IPS DF 6.9 (cell line): ENCODE measurements at places on chromosomes 1 and 21.

- no peak for DNase-seq
Measured at GRCh38 chr1:228861832-228862180, 126.5 kb downstream of the RHOU start.

DNA sequence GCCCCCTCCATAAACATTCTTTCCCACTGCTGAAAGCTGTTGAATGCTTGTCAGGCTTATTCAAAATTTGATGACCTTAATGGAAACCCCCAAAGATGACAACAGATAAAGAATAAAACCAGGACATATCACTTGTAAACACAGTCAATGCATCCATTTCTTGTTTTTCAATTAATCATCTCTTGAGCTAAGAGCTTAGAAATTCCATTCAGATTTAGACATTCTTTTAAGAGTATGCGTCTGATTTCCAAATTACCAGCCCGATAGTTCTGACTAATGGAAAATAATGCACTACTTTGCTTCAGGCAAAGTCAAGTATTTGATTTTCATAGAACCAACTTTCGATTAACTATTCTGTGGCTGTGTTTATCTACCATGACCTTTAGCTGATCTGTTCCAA, 100.6 kb upstream of the RUNX1 start:
- DNase-seq = no peak

GRCh38 chr1:237013608-237014007, 9.4 kb upstream of the MT1HL1 start:
- no peak for DNase-seq

- no peak for DNase-seq
Measured at GRCh38 chr1:109821831-109822745, 58.4 kb upstream of the EPS8L3 start.

GRCh38 chr1:36486439-36487335, 4.0 kb upstream of the CSF3R start:
- no peak for DNase-seq

- no peak for DNase-seq
Measured at GRCh38 chr21:44849616-44850130, 23.8 kb downstream of the PTTG1IP start.

DNA sequence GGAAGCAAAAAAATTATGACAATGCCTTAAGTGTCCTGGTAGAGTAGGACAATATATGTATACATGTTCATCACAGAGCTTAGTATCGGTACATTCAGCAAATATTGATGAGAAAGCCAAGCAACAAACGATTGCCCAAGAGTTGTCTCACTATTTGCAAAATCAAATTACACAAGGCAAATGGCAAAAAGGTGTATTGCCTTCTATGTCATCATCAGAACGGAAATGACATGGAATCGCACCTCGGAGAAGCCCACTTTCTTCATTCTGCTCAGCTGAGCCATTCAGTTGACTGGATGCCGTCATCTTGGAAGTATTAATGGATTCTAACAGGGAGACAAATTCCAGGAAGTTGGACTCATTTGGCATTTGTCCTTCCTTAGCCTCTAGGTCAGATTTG, 37.7 kb downstream of the PCNX2 start:
- DNase-seq = no peak

DNA sequence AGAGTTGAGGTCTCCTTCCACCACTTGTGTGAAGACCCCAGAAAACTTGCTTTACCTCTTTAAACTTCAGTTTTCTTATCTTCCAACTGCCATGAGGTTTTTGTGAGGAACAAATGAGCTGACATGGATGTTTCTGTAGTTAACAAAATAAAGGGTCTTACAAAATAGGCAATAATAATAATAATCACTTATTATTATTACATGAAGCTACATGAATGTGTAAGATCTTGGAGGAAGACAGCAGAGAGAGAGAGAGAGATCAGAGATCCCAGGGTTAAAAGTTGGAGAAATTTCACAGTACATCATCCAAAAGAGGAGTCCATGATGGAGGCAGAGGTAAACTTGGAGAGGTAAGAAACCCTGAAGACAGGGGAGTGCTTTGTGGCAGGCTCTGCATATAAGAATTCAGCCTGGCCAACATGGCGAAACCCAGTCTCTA, 10.7 kb downstream of the RCC1 start:
- DNase-seq = no peak

GRCh38 chr21:44643741-44644310, 2.4 kb upstream of the KRTAP10-11 start:
- no peak for DNase-seq

GRCh38 chr1:74729741-74730478, 2.9 kb downstream of the CRYZ start:
- no peak for DNase-seq

- no peak for DNase-seq
Measured at GRCh38 chr1:175035865-175036264, 12.6 kb upstream of the MRPS14 start.

DNA sequence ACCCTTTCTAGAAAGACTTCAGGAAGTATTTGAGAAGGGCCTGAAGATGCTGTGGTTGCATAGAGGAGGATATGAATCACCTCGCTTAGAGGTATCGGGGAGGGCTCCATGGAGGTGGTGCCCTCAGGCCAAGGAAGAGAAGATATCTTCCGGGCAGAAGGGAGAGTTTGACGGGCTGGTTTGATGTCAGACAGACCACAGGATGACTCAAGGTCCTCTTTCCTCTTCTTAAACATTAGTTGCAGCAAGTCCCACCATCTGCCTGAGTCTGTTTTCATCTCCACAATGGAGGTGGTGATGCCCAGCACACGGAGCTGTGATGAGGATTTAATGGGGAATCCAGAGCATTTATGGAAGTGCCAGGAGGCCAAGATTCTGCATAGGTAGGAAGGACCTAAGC, 25.1 kb upstream of the RUNX3 start:
- DNase-seq = no peak
